ENCODE measurements at places on chromosomes 4 and X.

- DNase-seq, result no peak
These were observed 1818.5 kb upstream of the ADGRL3 start for GRCh38 chr4:59381591-59381990.

DNA sequence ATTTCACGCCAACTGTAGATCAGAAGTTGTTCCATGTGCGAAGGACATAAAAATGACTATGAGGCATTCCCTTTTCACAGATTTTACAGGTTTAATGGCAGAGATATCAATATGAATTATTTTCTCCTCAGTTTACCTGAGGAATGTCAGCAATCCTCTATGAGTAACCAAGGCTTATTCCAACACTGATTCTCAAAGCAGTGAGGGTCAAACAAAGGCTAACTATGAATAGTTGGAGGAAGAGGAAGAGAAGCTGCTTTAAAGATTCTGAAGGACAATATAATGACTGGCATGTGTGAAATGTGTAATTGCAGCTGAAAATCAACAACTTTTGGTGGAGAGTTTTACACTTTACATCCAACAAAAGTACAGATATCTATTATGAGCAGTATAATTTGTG is 29.1 kb downstream of the NAF1 start:
- DNase-seq, result no peak

DNA sequence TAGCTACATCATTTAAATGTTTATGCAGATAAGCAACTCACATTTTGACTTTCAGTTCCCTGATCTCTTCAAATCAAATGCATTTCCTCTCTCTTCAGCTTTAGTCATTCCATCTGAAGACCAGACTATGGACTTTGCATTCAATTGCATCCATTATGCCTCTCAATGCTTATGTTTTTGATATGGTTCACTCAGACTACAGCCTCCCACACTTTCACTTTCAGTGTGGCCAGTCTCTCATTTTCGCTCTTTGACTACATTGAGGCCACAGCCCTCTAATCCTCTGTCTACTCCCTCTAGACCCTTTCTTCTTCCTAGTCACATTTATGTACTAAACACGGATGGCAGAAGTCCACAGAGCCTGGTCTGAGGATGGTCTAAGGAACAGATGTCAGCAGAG is 24.5 kb upstream of the VEGFC start:
- DNase-seq, result no peak

DNA sequence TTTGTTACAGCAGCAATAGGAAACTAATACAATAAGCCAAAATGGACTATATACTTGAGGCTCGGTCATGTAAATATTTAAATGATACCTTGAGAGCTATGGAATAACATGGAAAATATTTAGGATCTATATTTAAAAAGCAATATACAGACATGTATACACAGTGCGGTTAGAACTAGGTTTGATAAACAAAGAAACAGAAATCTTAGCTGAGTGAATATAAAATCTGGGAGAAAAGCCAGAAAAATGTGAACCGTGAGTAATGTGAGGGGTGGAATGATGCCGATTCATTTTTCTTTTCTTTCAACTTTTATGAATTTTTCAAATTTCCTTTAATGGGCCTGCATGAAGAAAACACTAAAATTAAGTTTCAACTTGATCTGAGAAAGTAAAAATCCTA is 104.1 kb downstream of the ATXN3L start:
- DNase-seq, result no peak

DNA sequence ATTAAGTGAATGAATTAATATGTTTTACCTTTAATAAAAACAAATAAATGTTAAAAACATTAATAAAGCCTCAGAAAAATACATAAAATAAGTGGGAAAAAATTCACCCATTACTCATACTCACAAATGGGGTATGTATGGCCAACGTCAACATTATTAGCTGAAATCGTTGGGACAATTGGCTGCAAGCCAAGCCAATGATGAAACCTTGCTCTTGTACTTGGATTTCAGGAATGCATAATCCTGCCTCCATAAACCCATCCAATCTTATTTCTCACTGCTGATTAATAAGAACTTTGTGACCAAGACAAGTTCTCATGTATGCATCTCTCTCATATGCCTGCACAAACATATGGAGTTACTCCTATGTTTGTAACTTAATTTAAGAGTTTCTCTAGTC is 35.3 kb upstream of the ADAMTS3 start:
- no peak for DNase-seq

- DNase-seq, result no peak
These were observed 97.3 kb downstream of the DDX60 start for GRCh38 chr4:168221301-168221700.

DNA sequence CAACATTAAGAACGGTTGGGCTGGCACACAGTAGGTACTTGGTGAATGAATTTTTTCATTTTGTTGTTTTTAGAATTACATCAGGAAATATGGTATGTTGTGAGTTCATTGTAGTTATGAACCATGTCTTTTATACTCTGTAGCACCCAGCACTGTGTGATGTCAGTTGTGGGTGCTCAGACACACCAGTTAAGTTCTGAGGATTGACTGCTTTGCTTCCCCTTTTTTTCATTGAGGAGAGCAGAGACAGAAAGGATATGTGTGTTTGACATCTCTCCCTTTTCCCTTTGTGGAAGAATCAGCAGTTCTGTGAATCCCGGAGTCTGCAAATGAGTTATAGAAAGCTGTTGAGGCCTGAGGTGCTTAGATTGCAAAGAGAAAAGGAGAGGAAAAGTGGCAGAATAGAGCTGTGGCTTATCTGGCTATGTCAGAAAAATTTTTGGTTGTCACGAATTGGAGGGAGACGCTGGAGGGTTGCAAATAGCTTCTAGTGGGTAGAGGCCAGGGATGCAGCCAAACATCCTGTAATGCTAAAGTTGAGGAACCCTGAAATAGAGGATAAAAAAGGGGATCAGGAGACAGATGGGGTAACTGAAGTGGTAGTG is 13.1 kb downstream of the SMAD1 start:
- DNase-seq, result no peak

DNA sequence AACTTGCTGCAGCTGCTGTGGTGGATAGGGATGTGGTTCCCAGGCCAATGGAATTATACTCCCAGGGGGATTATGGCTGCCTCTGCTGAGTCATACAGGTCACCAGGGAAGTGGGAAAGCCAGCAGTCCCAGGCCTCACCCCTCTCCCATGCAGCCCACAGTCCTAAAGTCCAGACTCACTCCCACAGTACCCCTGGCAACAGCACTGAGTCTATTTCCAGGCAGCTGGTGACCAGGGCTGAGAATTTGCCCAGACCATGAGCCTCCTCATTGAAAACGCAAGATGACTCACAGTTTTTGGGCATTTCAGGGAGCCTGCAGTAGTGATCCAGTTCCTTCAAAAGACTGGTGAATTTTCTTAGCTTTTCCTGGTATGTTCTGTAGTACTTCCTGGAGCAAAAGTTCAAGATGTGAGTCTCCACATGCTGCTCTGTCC is 137.6 kb downstream of the NPNT start:
- no peak for DNase-seq

DNA sequence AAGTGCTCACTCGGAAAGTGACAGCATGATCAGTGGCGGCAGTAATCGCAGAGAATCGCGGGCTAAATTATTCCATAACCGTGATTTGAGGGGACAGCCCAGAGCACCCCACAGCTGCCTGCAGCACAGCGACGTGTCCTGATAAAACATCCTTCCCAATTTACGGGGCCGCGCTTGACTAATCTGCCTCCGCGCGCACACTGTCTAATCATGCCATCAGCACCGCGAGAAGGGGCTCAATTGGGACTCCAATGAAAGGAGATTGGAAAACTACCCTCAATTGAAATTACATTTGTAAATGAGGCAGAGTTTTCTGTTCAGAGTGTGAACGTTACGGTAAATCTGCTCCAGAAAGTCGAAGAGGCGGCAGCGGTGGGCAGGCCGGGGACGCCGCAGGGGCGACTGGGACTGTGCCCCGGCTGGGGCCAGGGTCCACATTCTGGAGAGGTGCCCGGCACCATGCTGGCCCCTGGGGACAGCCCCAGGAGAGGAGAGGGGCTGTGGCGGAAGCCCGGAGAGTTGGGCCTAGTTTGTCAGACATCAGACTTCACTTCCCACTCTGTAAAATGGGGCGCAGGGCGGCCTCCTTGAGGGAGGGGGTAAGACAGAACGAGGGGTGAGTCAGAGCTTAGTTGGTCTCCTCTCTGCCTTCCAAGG is 107.7 kb downstream of the FAM53A start:
- peak; percentile 47 for DNase-seq

DNA sequence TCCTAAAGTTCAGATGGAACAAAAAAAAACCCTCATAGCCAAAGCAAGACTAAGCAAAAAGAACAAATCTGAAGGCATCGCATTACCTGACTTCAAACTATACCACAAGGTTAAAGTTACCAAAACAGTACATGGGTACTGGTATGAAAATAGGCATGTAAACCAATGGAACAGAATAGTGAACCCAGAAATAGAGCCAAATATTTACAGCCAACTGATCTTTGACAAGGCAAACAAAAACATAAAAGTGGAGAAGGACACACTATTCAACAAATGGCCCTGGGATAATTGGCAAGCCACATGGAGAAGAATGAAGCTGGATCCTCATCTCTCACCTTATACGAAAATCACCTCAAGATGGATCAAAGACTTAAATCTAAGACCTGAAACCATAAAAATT is 44.2 kb upstream of the TMEM192 start:
- DNase-seq, result no peak

- DNase-seq, result no peak
These were observed 15.2 kb downstream of the RXFP1 start for GRCh38 chr4:158536833-158537232.

DNA sequence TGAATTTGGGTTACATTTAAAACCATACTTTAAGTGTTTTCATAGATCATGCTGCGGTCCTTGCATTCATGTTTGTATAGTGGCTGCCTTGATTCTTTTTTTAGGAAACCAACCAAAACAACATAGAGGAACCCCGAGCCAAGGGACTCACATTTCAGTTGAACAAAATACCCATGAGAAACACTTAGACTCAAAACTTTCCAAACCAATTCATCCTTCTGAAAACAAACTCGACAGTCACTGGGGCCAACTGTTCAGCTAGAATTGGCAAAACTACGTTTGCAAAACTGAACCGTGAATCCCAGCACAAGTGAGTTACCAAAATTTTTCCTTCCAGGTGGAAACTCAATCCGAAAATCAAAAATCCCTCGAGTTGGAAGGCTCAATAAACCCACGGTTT is 1.4 kb downstream of the ADGRA3 start:
- no peak for DNase-seq

Measured in retina (tissue), 1 donor.